ENCODE measurements at places on chromosomes 11 and 22.

DNA sequence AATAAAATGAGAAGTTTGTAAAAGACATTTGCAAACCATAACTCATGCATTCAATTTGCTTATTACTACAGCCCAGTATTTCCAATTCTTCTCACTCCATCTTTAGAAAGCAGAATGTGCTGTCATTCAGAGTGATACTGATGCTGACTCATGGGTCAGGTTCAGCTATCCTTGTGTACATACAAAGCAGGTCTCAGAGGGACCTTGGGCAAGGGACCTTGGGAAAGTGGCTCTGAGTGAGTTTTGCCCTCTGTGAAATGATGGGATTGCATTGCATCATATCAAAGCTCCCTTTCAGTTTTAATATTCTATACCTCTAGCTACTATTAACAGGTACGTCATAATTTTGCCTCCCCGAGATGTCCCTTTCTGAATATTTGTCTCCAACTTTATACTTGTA lies 848.7 kb downstream of the OPCML start:
- DNase-seq = no peak

DNA sequence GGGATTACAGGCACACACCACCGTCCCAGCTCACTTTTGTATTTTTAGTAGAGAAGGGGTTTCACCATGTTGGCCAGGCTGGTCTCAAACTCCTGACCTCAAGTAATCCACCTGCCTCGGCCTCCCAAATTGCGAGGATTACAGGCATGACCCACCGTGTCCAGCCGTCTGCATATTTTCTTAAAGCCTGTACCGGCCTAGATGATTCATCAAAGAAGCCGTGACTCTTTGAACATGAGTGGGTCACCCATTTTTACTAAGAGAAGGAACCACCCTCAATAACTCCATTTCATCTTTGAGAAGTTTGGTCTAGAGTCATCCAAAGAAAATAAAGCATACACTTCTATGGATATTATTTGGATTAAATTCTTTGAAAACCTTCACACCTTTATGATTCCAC lies 388.3 kb downstream of the NTM start:
- no peak for DNase-seq

GRCh38 chr11:93568726-93569125 lies 25.5 kb upstream of the SMCO4 start:
- no peak for DNase-seq

- no peak for DNase-seq
Observed at GRCh38 chr11:923691-924405, 1.8 kb upstream of the AP2A2 start.

- no peak for DNase-seq
Observed at GRCh38 chr11:12008790-12009616, 577 bp upstream of the DKK3 start.

DNA sequence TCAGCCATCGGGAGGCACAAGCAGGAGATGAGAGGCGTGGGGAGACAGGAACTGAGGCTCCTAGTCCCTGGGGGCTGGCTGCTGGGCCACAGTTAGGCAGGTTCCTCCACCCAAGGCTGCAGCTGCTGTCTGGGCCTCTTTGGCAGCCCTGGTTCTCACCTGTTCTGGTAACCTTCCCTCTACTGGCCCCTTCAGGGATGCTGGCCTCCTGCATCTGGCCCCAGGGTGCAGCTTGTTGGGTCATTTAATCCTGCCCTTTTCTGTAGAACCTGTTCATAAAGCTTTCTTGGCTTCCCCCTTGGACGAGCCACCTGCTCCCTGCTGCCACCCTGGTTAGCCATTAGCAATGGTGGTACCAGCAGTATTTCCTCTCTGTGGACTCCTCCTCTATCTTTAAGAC lies 5.5 kb downstream of the USH1C start:
- no peak for DNase-seq

GRCh38 chr11:64568041-64568571 lies 22.9 kb upstream of the SLC22A12 start:
- no peak for DNase-seq

DNA sequence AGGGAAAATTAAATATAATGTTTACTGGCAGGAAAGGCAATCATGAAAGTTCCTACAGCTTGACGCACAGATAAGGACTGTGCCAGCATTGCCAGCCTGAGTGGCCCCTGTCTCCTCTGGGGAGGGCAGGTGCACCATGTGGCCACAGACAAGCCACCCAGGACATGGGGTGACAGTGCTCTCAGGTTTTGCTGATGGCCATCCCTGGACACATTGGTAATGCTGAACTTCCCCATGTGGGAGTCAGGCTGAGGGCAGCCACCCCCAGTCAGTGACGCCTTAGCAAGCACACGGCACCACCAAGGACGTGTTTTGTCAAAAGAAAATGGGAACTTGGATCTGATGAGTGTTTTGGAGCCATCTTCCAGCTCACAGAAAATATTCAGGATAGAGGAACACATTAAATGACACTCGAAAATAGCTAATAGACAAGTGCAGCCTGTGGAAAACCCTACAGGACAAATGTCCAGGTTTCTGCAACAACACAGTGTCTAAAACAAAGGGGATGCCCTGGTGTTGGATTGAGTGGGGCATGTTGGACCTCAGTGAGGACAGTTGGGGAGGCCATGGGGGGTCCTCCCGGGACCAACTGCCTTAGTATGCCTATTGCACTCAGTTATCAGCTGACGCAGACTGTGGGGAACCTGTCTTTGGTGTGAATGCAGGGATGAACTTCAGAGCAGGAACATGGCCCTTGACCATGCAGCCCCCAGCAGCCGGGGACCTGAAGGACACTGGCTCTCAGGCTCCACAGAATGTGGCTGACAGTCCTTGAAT lies 1450.5 kb downstream of the BRD1 start:
- DNase-seq = no peak

All from activated naive CD4-positive, alpha-beta T cell treated with anti-CD3 and anti-CD28 coated beads for 36 hours (primary cell).